ENCODE measurements at places on chromosomes 11 and 22. TPM values are rescaled to one million over a fixed set of nuclear protein-coding genes. Genes with fewer than 3 reads are reported as not detected.

TMPRSS6 gene
- total RNA-seq, result 1.1 TPM

- DNase-seq, result no peak
These were observed 14.9 kb downstream of the SCYL1 start for GRCh38 chr11:65539744-65540289.

DNA sequence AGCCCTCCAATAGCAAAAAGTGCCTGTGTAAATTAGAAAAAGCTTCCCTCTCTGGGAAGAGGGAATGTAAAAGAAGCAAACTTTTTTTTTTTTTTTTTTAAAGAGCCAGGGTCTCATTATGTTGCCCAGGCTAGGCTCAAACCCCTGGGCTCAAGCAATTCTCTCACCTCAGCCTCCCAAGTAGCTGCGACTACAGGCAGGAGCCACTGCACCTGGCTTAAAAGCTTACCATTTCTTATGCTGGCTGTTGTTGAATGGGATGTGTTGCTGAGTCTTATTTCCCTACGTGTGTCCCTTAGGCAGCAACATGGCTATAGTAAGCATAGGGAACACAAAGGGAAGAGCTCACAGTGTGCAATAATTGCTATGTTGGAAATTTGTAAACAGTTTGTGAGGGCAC lies 225.5 kb upstream of the CCDC90B start:
- DNase-seq, result no peak

- no peak for DNase-seq
These were observed 2.3 kb upstream of the PNPLA5 start for GRCh38 chr22:43894122-43894521.

- DNase-seq, result no peak
These were observed 345.6 kb downstream of the DLG2 start for GRCh38 chr11:85281550-85281949.

Data from activated CD8-positive, alpha-beta T cell treated with anti-CD3 and anti-CD28 coated beads, Interleukin-2, amount 10 ng/mL, durations not matched to agents 7 days and 5 days (primary cell).